Stimulated activated CD4-positive, alpha-beta T cell treated with anti-CD3 and anti-CD28 coated beads, TNF-alpha, amount 100 ng/mL, for 24 hours (primary cell): ENCODE measurements at places on chromosomes 5 and 9.

- no peak for DNase-seq
Observed at GRCh38 chr9:112535301-112535700, 48.7 kb downstream of the KIAA1958 start.

GRCh38 chr5:138448481-138449398, 9.9 kb downstream of the REEP2 start:
- DNase-seq: no peak

DNA sequence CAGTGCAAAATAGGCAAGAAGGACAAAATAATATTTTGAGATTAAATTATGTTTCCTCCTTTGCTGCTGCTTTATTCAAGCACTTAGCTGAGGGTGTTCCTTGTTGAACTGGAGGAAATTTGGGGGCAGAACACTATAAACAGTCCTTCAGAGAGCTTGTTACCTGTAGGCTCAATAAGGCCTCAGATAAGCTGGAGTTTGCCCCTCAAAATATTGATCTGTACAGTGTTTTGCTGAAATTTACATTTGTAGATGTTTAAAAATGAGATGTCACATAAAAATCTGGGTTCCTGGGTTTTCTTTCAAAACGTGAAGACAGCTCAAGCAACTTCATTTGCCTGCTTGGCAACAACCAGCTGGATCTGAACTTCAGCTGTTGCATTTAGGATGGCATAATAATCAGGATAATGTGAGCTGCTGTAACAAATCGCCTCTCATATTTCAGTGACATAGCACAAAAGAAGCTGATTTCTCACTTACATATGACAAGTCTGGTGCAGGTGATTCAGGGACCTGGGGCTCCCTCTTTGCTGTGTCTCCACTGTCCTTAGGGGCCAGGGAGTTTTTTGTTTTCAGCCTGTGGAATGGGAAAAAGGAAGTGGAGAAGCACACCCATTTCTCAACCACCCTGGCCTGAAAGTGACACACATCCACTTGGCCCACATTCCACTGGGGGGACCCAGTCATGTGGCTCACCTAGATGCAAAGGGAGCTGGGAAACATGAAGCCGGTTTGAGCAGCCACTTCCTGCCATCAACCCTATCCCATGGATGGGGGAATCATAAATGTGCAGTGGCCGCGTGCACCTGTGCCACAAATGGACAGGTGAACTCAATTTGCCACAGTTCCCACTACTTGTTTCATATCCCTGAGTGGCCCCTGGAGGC, 2.4 kb upstream of the PSAT1 start:
- no peak for DNase-seq

DNA sequence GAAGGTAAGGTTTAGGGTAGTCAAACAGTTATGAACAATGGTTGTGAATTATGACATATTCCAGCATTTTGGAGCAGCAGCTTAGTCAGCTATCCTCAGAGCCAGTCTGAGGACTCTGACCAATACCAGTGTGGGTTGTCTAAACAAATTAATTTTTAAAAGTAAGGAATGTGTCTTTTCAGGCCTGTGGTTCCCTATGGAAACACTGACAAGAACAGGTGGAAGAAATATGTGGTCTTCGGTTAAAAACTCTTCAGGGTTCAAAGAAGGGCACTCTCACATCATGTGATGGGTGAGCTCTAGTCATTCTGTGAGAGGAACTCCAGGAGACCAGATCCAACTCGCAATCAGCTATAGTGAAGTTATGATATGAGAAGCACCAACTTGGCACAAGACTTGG, 33.5 kb upstream of the ALDOB start:
- DNase-seq: no peak

DNA sequence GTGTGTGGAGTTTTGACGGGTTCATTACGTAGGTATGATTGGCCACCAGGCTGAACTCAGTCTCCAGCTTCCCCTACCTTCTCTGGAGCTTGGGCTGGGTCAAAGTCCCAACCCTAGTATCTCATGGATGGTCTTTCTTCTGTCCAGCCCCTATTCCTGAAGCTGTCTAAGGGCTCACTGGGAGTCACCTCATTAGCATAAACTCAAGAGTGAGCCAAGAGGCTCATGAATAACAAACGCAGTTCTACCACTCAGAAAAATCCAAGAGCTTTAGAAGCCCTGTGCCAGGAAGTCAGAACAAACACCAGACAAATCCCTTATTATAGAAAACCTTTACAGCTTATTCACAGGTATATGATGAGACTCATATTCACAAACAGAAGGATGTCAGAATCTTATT, 180.3 kb upstream of the NFIL3 start:
- no peak for DNase-seq

DNA sequence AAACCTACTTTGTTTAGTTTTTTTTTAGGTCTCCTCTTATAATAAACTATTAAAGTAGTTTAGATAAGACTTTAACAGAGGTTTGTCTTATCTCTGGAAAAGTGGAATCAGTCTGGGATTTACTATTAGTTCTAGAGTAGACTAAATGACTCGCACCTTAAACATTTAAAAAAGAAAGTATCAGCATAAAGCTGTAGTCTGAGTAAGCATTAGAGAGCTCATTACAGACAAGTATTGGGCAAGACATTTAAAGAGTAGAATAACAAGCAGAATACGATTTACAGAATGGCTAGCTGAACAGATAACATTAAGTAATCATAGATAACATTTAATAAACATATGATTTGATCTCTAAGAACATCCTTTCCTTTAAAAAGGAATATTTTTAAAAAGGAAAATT, 226.0 kb upstream of the DMAC1 start:
- no peak for DNase-seq

GRCh38 chr9:135500071-135500524, 384 bp upstream of the MRPS2 start:
- DNase-seq: no peak

- DNase-seq: no peak
Observed at GRCh38 chr9:133375116-133375723, 640 bp downstream of the SURF4 start.

DNA sequence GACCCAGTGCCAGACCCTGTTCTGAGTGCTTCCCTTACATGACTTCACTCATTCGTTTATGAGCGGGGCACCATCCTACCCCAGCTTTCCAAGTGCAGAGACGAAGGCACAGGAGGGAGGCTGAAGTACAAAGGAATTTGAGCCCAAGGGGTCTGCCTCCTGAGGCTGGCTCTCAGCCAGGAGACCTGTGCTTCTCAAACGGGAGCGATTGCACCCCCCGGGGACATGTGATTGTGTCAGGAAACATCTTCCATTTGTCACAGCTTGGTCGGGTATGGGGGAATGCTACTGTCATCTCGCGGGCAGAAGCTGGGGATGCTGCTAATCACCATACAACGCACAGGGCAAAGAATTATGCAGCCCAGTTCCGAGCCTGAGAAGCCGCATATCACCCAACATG, 23.9 kb downstream of the ADCY2 start:
- no peak for DNase-seq

- DNase-seq: no peak
Observed at GRCh38 chr9:137447722-137448601, 6.8 kb upstream of the ENTPD8 start.

DNA sequence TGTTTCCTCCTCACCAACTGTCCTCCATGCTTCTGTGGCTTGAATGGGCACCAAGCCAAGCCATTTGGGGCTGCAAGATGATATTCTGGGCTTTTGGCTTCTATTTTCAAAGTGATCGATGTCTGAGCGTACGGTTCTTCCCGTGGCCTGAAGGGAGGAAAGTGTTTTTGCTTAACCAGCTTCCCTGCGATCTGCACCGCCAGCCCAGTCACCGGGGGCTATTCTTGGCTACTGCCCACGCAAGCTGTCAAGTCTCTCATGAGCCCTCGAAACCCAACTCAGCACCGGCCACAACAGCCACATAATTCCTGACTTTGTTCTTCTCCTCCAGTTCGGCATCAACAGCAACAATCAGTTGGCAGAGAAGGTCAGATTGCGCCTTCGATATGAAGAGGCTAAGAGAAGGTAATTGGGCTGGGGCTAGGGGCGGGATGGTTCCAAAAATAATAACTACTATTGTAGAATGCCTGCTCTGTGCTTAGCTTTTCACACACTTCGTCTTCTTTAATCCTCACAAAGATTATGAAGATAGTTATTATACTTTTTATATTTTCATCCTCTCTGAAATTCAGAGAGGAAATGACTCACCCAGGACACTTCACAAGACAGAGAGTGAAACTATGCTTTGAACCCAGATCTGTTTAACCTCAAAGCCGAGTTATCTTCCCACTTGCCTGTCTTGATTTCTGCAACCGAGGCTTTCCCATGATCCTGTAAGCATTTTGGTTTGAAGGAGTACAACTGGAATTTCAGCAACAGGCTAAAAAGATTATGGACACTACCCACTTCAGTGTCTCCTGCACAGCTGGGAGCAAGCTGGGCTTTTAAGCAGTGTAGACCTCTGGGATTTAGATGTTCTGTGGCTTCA, 76.4 kb upstream of the RARS1 start:
- peak; percentile 29 for DNase-seq

- DNase-seq: no peak
Observed at GRCh38 chr5:88952344-88952743, 69.4 kb upstream of the MEF2C start.

GRCh38 chr9:127608104-127608966, 3.7 kb upstream of the STXBP1 start:
- peak; percentile 79 for DNase-seq
